ENCODE measurements at places on chromosomes 2 and 18.

- DNase-seq: no peak
These were observed 9.0 kb downstream of the CRACDL start for GRCh38 chr2:98927027-98927426.

GRCh38 chr2:178211460-178211859 lies 17.1 kb downstream of the OSBPL6 start:
- no peak for DNase-seq

- DNase-seq: no peak
These were observed 4.4 kb downstream of the MBOAT2 start for GRCh38 chr2:8999102-8999446.

GRCh38 chr2:10545556-10545955 lies 97.4 kb upstream of the ODC1 start:
- no peak for DNase-seq

GRCh38 chr2:141105763-141106162 lies 1025.1 kb downstream of the LRP1B start:
- no peak for DNase-seq

DNA sequence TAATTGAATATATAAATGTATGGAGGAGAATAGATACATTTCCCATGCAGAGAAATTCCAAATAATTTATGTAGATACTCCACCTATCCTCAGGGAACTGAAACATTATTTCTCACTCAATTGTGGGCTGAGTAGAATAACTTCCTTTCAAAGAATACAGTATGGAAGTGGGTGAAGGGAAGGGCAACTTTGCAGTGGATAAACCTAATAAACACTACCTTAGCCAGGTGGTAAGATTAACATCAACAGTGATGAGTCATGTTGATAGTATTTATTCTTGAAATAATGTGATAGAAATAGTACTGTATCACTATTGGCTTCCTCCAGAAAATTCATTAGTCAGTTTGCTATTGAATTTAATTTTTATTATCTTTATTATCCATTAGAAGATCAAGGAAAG lies 716.4 kb upstream of the CHAC2 start:
- no peak for DNase-seq

DNA sequence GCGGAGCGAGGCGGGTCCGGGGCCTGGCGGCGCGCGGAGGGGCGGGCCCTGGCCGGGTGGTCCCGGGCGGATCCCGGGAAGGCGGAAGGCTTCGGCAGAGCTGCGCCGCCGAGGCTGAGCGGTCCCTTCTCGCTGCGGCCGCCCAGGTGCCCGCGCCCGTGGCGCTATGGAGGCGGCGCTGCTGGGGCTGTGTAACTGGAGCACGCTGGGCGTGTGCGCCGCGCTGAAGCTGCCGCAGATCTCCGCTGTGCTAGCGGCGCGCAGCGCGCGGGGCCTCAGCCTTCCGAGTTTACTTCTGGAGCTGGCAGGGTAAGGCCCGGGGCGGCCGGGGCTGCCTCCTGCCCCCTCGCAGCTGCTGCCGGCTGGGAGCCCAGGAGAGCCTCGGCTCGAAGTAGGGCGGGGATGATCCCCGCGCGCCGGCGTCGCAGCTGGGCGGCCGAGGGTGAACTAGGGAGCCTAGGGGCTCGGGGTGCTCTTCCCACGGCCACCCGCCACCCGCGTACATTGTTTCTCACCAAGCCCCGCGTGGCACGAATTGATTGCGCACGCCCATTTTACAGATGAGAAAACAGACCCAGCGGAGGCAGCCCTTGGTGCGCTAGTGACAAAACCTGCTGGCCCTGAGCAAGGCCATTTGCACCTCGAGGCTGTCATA lies at the start of gene SLC66A3:
TSS of gene SLC66A3 (plus strand) at position 87 of the 655 bp plus-strand sequence. CDS start at position 167, 80 bp downstream.
- DNase-seq: no peak

- no peak for DNase-seq
These were observed 300.0 kb upstream of the CHAC2 start for GRCh38 chr2:53467467-53468180.

GRCh38 chr2:121260370-121261154 lies 24.4 kb downstream of the TFCP2L1 start:
- no peak for DNase-seq

- no peak for DNase-seq
These were observed 54.4 kb upstream of the TANC1 start for GRCh38 chr2:158914066-158914465.

GRCh38 chr2:116467243-116467642 lies 1347.2 kb upstream of the DDX18 start:
- no peak for DNase-seq

DNA sequence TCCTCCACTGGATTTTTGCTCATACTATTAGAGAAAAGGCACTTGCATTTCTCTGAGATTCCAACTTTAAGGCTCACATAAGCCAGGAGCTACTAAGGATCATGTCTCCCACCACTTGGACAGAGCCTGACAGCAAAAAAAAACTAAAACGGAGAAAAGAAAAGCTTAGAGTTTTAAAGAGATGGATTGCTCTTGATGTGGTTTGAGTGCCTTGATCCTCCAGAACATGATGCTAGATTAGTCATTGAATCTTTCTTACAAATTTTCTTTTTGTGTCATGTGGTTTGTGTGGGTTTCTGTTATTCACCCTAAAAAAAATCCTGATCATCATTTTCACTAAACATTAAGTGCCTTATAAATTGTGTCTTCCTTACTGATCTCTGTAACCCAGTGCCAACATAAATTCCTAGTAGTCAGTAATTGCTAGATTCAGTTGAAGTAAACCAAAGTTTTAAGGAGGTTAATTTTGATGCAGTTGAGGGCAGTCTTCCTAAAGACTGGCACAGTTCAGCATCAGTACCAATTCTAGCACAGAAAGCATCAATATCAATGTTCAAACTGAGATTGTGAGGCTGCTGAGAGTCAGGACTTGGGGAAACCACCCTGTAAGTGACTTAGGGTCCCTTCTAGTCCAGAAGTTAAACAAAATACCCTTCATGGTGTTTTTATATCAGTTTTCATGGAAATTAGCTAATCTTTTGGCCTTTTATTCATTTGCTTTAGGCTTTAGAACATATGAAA lies 206.3 kb downstream of the RAD51AP2 start:
- no peak for DNase-seq

DNA sequence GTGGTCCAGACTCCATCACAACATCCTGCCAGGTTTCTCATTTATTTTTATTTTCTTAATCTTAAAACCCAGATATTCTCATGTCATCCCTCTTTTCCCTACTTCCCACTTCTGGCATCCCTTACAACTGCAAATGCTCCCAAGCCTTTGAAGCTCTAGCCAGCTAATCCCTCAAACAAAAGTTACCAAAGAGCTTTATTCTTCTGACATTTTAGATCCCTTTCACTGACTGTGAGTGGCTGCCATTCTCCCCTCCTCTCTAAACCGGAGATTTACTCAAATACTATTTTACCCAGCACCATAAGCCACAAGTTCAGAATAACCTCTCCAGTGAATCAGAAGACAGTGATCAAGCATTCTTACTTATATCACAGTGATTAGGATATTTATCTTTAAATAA lies 569.0 kb upstream of the SYT4 start:
- no peak for DNase-seq

DNA sequence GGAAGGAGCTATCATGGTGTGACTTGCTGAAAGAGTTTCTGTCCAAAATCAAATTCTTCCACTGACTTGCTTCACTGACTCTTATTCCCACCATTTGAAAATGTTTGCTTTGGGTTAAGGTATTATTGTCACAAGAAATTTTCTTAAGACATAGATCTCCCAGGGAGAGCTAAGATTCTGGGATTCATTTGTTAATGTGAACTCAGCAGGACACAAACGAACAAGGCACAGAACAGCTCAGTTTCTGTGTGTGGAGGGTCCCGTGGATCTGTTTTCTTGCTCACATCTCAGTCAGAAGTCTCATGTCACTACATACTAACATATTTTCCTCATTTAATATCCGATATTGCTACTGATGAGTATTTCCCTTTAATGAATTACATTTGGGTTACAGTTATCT lies 8.2 kb upstream of the HNRNPA3 start:
- no peak for DNase-seq

DNA sequence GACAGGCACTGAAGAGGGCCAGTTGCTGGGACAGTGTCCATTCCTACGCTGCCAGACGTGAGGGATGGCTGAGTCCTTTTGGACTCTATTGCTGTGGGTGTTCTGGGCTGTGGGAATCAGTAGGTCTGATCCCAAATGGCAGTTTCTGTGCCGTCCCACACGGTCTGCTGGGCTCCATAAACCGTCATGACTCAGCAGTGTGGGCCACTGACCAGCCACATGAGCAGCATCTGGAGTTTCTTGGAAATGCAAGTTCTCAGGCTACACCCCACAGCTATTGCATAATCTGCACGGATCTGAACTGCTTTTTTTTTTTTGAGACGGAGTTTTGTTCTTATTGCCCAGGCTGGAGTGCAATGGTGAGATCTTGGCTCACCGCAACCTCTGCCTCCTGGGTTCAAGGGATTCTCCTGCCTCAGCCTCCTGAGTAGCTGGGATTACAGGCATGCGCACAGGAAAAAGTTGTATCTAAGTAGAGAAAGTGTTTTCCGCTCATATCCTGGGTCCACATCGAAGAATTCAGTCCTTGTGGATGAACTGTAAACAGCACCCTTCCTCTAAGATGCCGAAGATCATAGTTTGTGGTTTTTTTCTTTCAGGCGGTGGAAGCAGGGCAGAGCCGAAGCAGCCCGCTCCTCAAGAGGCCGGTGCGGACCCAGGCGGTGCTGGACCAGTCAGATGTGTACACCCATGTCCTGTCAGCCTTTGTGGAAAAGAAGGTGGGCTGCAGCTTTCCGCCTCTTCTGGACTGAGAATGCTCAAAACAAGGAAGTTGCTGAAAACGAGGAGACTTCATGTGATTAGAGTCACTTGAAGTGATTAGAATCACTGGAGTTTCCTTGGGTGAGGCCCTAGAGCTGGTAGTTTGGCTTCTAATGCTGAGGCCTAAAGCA lies 25.5 kb downstream of the RMC1 start:
- no peak for DNase-seq

DNA sequence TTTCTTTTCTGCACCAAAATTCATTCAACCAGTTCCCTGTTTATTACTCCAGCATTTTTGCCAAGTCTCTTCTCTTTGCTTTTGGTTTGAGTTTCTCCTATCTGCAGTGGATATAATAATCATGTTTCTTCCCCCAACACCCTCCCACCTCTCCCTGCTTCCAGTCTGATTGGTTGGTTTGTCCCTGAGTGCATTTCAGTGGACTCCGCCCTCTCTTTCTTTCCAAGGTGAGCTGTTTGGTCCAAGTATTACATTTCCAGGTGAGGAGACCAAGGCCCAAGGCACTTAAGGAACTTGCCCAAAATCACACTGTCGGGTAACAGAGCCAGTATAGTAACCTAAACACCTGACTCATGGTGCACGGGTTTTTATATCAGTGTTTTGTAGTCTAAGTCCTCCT lies 17.7 kb downstream of the MRO start:
- no peak for DNase-seq

DNA sequence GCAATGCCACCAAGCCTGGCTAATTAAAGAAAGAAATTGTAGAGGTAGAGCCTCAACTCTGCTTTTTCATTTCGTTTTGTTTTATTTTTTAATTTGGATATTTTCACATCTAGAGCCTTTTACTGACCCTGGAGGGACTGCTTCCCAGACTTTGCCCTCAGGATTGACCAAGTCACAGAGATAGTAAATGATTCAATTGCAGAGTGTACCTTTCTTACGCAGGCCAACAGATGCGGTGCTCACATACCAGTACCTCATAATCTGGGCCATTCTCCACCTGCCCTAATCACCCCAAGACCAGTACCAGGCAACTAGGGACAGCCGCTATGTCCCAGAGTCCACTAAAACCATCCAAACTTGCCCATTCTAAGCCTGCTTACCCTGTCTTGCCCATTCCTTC lies 110.8 kb downstream of the DDX1 start:
- DNase-seq: no peak

GRCh38 chr2:122480501-122481243 lies 725.2 kb downstream of the TSN start:
- DNase-seq: no peak

- DNase-seq: no peak
These were observed 59.1 kb downstream of the ACOXL start for GRCh38 chr2:110791435-110791834.

DNA sequence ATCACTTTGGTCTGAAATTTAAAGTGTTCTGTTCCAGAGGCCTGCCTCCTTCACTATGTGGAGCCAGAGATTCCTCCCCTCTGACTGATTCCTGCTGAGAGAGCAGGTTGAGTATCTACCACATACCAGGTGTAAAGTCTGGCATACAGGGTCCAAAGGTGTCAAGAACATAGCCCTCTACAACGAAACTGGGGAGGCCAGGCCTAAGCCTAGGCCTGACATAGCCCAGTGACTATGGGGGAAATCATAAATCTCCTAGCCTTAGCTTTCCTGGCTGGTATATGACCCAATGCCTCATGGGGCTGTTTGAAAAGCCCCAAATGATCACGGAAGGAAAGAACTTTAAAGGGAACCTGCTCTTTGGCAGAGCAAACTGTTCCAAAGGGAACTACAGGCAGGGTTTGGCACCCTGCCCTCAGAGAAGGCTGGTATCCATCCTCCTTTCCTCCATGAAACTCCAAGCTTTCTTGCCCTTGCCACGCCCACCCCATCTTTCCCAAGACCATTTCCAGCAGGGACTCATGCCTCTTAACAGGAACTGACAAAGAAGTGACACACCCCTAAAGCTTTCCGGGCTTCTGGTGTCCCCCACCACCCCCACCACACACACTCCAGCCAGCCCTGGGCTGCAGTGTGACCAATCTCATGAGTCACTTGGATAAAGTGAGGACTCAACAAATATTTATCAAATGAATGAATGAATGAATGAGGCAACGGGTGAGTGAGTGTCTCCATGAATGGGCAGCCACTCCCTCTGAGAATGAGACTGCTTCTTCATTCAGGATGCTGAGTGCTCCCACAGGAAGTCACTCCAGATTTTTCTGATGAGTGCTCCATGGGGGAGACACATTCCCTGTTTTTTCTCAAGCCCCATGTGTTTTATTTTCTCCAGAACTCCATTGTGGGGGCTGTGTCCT lies 114.5 kb upstream of the STPG4 start:
- no peak for DNase-seq

- DNase-seq: peak; percentile 40
These were observed 638 bp downstream of the RPS7 start for GRCh38 chr2:3575534-3576262.

DNA sequence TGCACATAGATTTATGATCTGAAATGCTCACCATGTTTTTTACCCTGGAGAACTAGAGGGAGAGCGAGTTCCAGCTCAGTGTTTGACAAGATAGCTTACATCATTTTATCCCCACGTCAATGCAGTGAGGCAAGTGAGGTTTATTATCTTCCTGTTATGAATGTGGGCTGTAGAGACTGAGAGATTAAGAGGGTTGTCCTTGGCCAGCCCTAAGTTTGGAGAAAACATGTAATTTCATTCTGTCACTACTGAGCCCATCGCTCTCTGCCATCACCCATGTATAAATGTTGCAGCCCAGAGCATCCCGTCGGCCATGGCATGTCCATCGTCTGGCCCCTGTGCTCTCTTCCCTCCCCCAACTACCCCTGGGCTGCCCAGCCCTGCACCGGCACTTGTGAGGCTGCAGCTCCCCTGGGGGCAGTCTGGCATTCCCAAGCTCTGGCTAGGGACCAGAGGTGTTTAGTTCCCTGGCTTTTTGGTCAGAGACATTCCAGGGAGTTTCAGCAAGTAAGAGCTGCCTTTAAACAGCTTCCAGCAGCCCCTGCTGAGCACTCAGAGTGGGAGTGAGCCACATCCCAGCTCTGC lies 136.7 kb downstream of the ANTXR1 start:
- DNase-seq: no peak
